Activated T-cell treated with anti-CD3 and anti-CD28 coated beads, Interleukin-2, amount 50 U/mL, for 48 hours (primary cell): ENCODE measurements at places on chromosomes 5 and 9.

- no peak for DNase-seq
These were observed 378.9 kb downstream of the ELAVL2 start for GRCh38 chr9:23447166-23447565.

GRCh38 chr9:93582550-93582949, 6.2 kb downstream of the PHF2 start:
- no peak for DNase-seq

DNA sequence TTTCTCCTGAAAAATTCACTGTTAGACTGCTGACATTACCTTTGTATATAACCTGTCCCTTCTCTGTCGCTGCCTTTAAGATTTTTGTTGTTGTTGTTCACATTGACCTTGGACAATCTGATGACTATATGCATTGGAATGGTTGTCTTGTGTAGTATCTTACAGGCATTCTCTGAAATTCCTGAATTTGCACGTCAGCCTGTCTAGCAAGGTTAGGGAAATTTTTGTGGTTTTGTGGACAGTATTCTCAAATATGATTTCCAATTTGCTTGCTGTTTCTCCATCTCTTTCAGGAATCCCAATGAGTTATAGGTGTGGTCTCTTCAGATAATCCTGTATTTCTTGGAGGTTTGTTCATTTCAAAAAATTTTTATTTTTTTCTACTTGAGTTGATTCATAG, 140.8 kb downstream of the PRR16 start:
- no peak for DNase-seq

GRCh38 chr9:136545965-136546696, at the start of gene NOTCH1:
TSS of gene NOTCH1 (minus strand) at chr9:136546048. CDS start at chr9:136545786, 262 bp downstream.
- peak; percentile 94 for DNase-seq

- no peak for DNase-seq
These were observed 106.0 kb upstream of the RPS23 start for GRCh38 chr5:82384034-82384750.
